ENCODE measurements at places on chromosomes 5 and 9. TPM values are rescaled to one million over a fixed set of nuclear protein-coding genes. Genes with fewer than 3 reads are reported as not detected.

GRCh38 chr5:145858959-145859358, 13.9 kb downstream of the GRXCR2 start:
- no peak for DNase-seq

DNA sequence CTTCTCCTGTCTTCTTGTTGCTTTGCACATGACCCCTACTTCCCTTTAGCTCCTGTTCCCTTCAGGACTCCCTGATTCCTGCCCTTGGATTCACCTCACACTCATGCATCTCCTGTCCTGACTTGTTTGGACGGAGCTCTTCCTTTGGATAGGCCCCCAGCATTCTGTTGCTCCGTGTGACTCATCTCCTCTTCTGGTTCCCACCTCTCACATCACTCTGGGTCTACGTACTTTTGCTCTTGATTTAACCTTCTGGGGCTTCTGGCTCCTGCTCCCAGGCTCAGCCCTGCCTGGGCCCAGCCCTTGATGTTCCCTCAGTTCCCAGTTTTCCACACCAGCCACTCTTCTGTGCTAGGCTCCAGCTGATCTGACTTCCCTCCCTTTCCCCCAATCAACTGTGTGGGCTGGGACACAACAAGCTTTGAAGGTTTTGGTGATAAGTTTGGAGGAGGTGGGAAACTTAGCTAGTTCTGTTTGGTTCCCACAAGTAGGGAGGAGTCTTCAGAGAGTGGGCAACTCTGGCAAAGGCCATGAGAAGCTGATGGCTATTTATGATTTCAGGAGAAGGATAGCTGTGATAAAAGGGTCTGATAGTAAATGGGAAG, 331.5 kb downstream of the ARHGEF28 start:
- no peak for DNase-seq

- no peak for DNase-seq
These were observed 238.4 kb downstream of the ARRDC3 start for GRCh38 chr5:91144491-91145332.

GRCh38 chr5:116573702-116574366, 789 bp downstream of the SEMA6A start:
- peak; percentile 69 for DNase-seq

GRCh38 chr5:169153405-169153804, 147.5 kb downstream of the SLIT3 start:
- DNase-seq, result no peak

- peak; percentile 79 for DNase-seq
These were observed 4.7 kb upstream of the ADCY2 start for GRCh38 chr5:7391215-7391614.

- DNase-seq, result peak; percentile 41
These were observed 5.3 kb upstream of the SUSD1 start for GRCh38 chr9:112180387-112180881.

- no peak for DNase-seq
These were observed 80.2 kb downstream of the DOCK2 start for GRCh38 chr5:169717288-169717687.

- no peak for DNase-seq
These were observed 42.8 kb downstream of the RASGEF1C start for GRCh38 chr5:180166176-180166575.

- peak; percentile 44 for DNase-seq
These were observed 32.7 kb upstream of the FSD1L start for GRCh38 chr9:105414947-105415661.

DNA sequence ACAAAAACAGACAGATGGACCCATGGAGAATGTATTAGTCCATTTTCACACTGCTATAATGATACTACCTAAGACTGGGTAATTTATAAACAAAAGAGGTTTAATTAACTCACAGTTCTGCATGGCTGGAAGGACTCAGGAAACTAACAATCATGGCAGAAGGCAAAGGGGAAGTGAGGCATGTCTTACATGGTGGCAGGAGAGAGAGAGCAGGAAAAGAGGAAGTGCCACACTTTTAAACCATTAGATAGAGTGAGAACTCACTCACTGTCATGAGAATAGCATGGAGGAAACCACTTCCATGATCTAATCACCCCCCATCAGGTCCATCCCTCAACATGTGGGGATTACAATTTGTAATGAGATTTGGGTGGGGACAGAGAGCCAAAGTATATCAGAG, 808.9 kb downstream of the CDH12 start:
- DNase-seq, result no peak

- DNase-seq, result no peak
These were observed 379.1 kb downstream of the ENC1 start for GRCh38 chr5:74261421-74261820.

GRCh38 chr5:139426203-139426885, 13.0 kb downstream of the DNAJC18 start:
- DNase-seq, result no peak

DNA sequence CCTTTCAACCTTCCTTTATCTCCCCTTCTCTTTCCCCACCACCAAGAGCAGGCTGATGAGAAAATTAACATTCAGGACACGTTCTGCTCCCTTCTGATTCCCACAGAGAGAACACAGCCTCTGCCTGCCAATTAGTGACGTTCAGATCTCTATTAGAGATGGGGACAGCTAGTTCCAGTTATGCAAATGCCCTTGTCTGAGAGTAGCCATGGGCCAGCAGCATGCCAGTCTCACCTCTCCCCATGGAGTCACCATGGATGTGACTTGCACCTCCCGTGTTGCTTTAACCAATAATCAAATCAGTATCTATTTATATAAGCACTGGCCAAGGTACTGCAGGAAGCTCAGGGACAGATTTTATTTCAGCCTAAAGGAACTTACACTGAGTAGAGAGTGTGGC, 61.3 kb downstream of the KCNIP1 start:
- no peak for DNase-seq

- no peak for DNase-seq
These were observed 67.5 kb upstream of the IRX4 start for GRCh38 chr5:1950096-1950707.

DNA sequence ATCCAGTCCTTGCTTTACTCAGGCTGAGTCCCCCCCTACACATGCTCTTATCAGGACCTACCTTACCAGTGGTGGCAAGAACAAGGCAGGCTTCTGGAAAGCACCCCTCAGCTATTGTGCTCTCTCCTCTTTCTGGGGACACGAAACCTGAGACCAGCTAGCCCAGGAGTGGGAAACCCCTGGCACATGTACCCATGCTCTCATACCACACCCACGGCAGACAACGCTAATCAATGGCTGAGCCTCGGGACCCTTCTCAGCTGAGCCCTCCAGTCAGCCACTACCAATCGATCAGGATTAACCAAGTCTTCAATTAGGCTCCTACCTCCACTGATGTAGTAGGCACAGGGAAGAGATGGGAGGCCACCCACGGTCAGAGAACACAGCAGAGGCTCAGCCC, 65.1 kb downstream of the VAV2 start:
- DNase-seq, result no peak

DNA sequence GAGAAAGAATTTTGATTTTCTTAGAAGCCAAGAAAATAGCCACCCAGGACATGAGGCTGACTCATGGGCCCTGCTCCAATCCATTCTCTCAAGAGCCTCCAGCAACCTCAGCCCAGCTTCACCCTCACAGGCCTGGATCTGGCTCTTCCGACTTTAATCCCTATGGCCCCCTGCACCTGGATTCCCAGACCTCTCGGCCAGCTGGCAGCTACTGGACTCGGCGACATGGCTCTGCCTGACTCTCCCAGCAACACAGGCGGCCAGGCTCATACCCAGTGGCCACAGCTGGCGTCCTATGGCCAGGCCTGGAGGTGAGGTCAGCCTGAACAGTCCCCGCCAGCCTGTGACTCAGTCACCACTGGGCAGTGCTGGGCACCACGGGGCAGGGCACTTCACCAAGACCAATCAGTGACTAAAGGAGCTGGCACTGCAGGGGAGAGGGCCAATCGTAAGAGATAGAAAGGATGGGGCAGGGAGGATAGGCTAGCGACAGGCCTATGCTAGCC, 6.2 kb upstream of the PDLIM4 start:
- DNase-seq, result no peak

GRCh38 chr5:149240354-149240998, 31.2 kb upstream of the AFAP1L1 start:
- DNase-seq, result no peak

DNA sequence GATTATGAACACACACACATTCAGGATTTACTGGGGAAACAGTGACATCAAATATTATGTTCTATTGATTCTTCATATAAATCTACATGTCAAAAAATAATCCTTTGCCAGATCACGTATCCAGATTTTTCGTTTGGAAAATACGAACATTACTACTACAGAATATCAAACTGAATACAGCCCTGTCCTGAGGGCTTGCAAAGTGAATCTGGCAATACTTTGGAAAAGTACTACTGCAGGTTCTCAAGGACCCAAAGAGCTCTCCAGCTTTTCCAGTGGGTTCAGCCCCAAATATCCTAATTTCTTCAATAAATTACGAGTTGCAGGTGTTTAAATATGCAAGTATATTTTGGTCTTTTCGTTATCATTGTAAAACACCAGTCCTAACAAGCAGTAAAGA, 411 bp upstream of the NDUFS4 start:
- DNase-seq, result no peak

GRCh38 chr9:134944351-134944802, 26.7 kb upstream of the FCN1 start:
- peak; percentile 15 for DNase-seq

DNA sequence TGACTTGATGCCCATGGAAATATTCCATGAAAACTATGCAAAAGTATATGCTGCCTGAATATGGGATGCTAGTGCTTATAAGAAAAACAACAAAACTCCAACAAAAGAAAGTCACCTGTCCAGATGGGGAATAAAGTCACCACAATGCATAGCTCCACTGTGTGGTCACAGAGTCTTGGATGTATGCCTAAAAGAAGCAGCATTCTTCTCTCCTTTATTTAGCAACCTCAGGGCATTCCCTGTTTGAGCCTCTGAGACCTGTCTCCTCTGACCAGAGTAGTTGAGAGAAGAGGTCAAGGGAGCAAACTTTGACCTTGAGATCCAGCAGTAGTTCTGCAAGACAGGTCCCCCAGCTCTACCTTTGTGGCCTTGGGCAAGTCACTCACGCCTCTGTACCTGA, 287.5 kb downstream of the MED10 start:
- no peak for DNase-seq

Gene KIAA0825
- polyA plus RNA-seq, result 2.8 TPM

Gene SHC3
- 0.69 TPM for polyA plus RNA-seq

Gene MTMR12
- 19.1 TPM for polyA plus RNA-seq

Gene DMXL1
- 27.7 TPM for polyA plus RNA-seq

Gene TLX3
- not detected for polyA plus RNA-seq

Gene PCDHA9
- polyA plus RNA-seq, result 0.24 TPM

Gene SAPCD2
- 12.1 TPM for polyA plus RNA-seq

Gene ENHO
- 10.6 TPM for polyA plus RNA-seq
